ENCODE measurements at places on chromosomes 13 and 19.

GRCh38 chr19:33410915-33411401, 37.4 kb downstream of the CEBPG start:
- no peak for DNase-seq

GRCh38 chr19:17529239-17530158, 18.1 kb downstream of the PGLS start:
- DNase-seq, result no peak

- no peak for DNase-seq
These were observed 27.2 kb downstream of the CNMD start for GRCh38 chr13:52712385-52712784.

DNA sequence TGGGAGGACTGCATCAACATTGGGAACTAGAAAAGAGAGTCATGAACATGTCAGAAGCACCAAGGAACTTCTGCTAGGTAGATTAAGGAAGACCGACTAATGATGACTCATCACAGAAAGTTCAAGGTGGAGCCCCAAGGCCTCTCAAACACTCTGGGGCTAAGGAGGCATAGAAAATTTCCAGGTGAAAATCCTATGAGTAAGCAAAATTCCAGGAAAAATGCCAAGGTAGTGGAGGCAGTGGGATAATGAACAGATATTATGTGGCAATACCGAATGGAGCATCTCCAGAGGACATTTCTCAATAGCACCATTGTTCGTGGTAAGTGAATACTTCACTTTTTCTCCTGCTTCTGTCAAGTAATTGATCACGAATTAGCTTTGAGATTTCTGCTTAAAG, 336.5 kb downstream of the MZT1 start:
- no peak for DNase-seq

DNA sequence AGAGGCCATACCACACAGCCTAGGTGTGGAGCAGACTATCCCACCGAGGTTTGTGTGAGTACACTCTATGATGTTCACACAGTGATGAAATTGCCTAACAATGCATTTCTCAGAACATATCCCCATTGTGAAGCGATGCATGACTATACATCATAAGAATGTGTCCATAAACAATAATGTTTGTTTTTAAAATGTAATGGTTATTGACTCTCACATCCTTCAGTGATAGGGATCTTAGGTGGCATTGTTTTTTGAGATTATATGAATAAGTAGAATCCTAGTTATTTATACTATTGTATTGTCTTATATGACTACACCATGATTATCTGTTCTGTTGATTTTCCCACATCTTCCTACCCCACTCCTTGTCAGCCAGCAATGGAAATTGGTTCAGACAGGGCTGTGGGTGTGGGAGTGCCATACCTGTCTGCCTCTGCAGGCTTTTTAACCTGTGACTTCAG, 13.6 kb downstream of the CCNA1 start:
- no peak for DNase-seq

GRCh38 chr13:109666656-109667055, 119.7 kb downstream of the IRS2 start:
- DNase-seq, result no peak

DNA sequence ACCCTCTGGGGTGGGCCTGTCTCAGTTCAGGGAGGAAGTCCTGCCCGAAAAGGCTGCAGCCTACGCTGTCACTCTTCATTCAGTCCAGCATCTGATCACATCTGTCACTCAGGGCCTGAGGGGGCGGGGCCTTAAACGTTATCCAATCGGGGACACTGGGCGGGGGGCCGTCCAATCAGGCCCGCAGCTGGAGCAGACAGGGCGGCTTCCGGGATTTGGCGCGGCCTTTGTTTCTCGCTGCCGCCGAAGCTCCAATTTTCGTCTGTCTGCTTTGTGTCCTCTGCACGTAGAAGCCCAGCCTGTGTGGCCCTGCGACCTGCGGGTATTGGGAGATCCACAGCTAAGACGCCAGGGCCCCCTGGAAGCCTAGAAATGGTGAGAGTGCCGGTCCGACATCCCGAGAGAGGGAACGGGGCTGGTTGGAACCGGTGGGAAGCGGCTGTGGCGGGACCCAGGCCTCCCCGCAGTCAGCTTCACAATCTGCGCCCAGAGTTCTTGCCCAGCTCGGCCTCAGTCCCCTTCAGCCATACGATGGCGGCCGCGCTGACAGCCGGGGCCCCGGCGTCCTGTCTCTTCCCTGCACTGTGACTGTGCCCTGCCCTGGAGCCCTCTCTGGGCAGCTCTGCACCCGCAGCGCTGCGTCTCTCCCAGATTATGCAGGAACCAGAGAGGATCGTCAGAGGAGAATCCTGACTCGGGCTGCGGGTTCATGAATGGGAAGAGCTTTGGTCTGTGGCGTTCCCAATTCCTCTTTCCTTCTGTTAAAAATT, at the start of gene ZNF730:
TSS of gene ZNF730 (plus strand) at position 224 of the 770 bp plus-strand sequence. CDS start at position 373, 149 bp downstream.
- peak; percentile 84 for DNase-seq

DNA sequence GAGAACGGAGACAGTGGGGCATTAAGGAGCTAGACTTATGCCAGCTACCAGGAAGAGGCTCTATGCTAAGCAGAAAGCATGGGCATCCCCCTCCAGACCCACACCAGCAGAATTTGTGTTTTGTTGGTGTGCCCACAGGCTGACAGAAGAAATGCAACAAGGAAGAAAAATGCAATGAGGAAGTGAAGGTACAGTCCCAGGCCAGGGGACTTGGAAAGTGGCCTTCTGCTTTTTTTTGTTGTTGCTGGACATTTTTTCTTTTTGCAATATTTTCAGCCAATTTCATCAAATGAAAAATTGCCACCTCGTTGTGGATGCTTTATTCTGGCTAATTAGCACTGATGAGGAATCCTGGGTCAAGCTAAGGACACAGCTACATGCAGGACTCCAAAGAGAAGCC, 167.7 kb downstream of the TSHZ3 start:
- DNase-seq, result no peak

DNA sequence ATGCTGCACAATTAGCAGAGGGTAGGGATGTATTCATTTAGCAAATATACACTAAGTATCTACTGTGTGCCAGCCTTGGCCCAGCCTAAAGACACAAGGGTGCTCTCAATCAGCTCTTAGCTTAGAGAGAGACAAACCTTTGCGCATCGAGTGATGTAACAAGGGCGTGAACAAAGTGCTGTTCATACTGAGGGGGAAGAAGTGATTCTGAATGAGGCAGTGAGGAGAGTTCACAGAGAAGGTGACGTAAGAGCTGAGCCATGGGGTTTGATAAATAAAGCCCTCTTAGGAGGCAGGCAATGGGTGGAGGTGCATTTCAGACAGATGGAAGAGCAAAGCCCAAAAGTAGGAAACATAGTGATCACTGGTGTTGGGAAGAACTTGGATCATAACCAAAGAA, 68.5 kb downstream of the FLT1 start:
- DNase-seq, result no peak

DNA sequence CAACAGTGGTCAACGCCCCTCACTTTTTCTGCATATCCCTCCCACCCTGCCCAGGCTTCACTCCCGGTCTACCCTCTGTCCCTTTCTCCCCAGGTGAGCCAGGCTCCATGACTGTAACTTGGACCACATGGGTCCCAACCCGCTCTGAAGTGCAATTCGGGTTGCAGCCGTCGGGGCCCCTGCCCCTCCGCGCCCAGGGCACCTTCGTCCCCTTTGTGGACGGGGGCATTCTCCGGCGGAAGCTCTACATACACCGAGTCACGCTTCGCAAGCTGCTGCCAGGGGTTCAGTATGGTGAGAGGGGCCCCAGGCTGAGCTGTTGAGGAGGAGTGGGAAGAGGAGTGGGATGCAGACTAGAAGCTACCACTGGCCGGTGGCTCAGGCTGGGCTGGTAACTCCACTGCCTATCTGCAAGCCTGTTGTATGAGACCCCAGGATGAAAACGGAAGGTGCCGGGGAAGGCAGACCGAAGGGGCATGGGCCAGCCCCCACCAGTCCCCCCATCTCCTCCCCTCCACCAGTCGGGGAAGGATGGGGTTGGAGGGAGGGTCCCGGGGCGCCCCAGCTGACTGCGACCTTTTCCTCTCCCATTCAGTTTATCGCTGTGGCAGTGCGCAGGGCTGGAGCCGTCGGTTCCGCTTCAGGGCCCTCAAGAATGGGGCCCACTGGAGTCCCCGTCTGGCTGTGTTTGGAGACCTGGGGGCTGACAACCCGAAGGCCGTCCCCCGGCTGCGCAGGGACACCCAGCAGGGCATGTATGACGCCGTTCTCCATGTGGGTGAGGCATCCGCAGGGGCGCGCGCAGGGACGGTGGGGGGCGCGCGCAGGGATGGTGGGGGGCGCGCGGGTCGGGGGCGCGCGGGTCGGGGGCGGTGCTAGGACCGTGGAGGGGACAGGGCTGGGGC, 14.4 kb downstream of the ACP7 start:
- DNase-seq, result peak; percentile 33

- peak; percentile 75 for DNase-seq
These were observed 13.1 kb downstream of the RGL3 start for GRCh38 chr19:11405846-11406643.

DNA sequence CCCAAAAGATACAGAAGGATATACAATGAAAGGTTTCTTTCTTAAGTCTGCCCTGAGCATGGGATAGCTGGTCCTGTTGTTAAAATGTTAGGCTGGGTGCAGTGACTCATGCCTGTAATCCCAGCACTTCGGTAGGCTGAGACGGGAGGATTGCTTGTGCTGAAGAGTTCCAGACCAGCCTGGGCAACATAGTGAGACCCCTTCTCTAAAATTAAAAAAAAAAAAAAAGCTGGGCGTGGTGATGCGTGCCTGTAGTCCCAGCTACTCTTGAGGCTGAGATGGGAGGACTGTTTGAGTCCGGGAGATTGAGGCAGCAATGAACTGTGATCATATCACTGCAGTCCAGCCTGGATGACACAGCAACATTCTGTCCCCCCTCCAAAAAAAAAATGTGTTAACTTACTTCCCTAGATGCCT, 52.5 kb upstream of the SHKBP1 start:
- DNase-seq, result no peak

DNA sequence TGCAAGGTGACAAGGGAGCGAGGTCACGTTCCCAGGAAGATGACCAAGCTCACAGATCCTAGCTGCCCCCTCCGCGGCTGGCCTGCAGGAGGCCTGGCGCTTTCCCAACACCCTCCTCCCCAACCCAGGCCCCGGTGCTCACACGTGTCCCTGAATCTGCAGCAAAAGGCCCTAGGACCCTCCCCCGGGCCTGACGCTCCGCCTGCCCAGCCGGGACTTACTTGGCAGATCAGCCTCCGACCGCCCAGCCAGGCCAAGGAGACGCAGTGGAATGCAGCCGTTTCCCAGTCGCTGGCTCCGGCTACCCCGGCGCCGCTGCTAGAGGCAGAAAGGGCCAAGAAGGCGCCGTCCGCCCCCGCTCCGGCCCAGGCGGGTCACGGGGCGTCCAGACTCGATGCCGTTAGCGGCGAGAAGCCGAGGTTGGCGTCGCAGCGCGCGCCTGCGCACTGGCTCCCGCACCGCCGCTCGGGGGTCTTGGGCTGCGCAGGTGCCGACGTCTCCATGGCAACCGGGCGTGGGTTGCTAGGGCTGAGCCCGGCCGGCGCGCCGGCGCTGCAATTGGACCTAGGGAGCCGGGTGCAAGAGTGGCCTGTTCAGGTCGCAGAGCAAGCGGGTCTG, at the start of gene PNMA8A:
TSS of gene PNMA8A (minus strand) at position 448 of the 618 bp plus-strand sequence. CDS start 528 bp downstream, outside the sequence.
- DNase-seq, result peak; percentile 95

DNA sequence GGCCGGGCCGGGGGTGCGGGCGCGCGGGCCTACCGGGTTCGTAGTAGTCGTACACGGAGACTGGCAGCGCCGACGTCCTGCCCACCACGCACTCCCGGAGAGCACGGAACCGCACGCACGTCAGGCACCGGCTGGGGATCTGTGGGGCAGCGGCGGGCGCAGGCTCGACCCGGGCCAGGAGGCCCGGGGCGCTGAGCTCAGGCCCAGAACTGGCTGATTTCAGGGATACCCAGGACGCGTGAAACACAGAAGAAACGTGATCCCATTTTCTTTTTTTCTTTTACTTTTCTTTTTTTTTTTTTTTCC, 9.0 kb downstream of the F2RL3 start:
- DNase-seq, result no peak

DNA sequence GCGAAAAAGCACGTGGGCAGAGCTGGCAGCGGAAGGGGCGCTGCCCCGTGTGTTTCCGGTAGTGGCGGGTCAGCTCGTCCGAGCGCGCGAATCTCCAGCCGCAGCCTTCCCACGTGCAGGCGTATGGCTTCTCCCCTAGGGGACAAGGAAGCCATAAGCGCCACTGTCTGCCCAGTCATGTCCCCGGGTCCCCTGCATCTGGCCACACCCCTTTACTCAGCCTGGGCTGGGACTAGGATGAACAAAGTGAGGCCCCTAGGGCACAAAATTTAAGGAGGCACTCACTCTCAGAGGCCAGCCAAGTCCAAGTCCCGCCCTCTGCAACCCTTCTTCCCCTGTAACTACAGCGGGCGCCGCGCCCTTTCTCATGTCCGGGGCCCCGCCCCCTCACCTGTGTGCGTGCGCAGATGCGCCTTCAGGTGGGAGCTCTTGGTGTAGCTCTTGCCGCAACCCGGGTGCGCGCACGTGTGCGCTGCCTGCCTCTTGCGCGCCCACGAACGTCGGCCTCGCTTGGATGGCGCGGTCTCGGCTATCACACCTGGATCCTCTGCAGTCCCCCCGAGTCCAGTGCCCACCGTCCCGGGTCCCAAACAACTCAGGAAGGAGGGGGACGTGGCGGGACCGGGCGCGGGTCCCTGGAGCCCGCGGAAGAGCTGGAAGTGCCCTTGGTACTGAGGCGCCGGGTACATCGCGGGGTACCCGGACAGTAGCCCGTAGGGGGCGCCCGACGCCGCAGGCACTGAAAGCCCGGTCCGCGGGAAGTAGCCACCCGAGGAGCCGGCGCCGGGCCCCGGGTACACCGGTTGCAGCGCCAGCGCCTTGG, 1.9 kb downstream of the KLF1 start:
- DNase-seq, result peak; percentile 99

GRCh38 chr13:48570216-48570828, 37.4 kb upstream of the RCBTB2 start:
- no peak for DNase-seq

GRCh38 chr19:4988770-4989251, 19.9 kb downstream of the KDM4B start:
- no peak for DNase-seq

DNA sequence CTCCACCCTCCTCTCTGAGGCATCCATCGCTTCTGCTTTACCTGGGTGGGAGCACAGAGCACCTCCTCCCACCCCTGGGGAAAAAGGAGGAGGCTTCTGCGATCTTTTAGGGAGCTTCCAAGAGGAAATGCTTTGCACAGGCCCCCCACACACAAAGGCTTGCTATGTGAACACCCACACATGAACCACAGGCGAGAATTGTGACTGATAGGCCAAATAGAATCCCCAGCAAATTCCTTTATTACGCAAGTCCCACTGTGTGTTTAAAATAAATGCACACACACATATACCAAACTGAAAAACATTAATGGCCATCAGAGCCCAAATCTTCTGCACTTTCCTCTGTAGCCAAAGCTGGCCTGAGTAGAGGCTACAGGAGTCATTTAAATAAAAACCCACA, 50.6 kb downstream of the HSPH1 start:
- DNase-seq, result no peak

Measured in WTC11 (cell line).